ENCODE measurements at places on chromosomes 1 and 21. TPM values are rescaled to one million over a fixed set of nuclear protein-coding genes. Genes with fewer than 3 reads are reported as not detected.

Gene ARHGAP29
- 25.9 TPM for total RNA-seq

Gene ATP6V1G3
- total RNA-seq = not detected

Gene PLA2G4A
- 1.4 TPM for total RNA-seq

GRCh38 chr1:226643611-226644540 is 95.2 kb downstream of the ITPKB start:
- peak; percentile 29 for DNase-seq

DNA sequence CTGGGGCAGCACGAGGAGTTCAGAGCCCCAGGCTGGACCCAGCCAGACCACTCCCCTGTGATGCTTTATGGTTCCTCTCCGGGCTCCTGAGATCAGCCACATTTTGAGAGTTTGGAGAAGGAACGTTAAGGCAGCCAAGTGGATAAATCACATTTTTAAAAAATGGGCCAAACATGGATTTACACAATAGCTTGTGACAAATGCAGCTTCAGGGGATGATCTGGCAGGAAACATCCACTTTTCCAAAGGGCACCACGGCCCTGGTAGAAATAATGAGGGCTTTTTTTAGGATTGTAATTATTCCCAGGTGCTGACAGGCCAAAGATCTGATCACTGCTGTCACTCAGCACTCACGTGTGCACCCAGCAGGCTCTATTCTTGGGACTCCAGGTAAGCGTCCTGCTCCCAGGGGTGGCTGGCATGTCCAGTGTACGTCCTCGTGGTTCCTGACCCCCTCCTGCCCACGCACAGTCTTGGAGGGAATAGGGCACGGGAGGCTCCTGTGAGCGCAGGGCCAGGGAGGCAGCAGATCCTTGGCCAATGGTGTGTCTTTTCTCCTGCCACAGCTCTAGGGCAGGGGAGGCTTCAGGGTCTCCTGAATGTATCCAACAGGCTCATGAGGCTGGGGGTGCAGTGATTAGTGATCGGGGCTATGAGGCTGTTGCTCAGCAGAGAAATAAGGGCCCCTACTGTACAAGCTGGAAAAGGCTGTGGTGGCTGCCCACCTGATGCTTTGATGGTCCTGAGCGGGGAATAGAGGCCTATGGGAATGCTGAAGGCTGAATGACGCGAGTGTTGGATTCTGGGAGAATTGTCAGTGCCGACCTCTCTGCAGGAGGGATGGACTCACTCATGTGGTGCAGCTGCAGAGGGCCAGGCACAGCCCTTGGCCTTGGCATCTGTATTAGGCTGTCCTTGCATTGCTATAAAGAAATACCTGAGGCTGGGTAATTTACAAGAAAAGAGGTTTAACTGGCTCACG is 415.7 kb downstream of the PTPRU start:
- DNase-seq = no peak
